Right renal cortex interstitium (tissue), 3 donors: ENCODE measurements at places on chromosomes 3 and 15.
A peak's percentile ranks its signal among the peaks of the same experiment; 100 is the strongest.

DNA sequence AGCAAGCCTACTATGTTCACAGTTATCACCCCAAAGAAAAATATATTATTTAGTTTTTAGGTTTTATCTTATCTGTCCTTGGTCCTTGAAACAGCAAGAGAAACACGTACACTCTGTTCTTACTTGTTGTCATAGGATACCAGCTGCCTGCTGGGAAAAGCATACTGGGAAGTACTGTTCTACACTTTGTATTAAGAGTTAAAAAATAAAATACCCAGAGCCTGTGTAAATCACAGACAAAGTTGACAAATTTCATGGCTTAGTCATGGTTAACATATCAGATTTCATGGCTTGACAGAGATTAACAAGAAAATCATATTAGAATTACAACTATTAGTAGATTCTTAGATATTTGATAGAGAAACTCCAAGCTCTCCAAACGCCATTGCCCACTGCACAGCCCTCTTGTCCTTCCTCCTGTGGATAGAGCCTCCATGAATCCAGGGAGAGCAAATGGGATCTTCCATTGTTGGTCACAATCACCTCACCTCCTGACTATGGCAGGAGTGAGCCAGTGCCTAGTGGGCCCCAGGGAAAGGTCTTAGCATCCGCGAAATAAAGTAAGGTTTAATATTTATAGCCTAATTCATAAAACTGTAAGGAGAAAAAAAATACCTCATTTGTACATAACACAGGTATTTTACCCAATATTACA is 128.1 kb upstream of the WNT5A start:
- DNase-seq: no peak

DNA sequence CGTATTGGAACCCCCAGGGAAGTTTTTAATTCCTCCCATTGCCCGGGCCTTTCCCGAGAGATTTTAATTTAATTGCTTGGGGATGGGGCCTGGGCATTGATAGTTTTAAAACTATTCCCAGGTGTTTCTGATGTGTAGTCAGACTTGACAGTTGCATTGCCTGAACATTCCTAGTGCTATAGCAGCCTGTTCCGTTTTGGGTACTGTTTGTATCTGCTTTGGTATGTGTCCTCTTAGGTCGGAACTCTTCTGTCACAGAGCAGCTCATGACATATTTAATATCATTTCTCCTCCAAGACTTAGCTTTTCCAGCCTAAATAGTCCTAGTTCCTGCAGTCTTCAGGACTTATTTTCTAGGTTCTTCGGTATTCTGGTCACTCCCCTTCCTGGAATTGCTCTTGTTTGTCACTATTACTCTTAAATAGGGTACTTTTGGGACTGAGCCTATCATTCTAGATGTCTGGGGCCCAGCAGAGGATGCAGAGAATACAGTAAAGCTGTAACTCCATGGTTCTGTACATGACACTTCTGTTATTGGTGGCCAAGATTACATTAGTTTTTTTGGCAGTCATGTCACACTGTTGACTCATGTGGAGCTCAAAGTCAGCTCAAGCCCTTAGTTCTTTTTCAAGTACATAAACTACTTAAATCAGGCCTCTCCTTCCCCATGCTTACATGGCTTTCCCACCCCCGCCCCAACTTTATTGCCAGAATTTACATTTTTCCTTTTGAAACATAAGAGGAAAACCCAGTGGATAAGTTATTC is 81.5 kb downstream of the BBX start:
- DNase-seq: no peak

DNA sequence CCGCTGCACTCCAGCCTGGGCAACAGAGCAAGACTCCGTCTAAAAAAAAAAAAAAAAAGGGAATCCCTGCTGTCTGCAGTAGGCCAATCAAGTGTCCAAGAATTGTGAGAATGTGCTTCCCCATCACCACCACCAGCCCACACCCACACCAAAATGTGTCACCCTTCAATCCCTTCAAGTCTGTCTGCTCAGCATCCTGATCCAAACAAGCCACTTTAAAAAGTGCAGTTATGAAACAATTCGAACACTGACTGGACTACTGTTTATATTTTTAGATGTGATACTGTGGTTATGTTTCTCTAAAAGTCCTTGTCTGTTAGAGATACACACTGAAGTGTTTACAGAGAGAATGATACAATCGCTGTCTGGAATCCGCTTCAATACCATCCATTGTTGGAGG is 78.1 kb upstream of the CGNL1 start:
- no peak for DNase-seq

GRCh38 chr15:87200149-87200548 is 1056.4 kb downstream of the NTRK3 start:
- no peak for DNase-seq

- no peak for DNase-seq
Observed at GRCh38 chr3:123447749-123448517, 957 bp downstream of the ADCY5 start.

DNA sequence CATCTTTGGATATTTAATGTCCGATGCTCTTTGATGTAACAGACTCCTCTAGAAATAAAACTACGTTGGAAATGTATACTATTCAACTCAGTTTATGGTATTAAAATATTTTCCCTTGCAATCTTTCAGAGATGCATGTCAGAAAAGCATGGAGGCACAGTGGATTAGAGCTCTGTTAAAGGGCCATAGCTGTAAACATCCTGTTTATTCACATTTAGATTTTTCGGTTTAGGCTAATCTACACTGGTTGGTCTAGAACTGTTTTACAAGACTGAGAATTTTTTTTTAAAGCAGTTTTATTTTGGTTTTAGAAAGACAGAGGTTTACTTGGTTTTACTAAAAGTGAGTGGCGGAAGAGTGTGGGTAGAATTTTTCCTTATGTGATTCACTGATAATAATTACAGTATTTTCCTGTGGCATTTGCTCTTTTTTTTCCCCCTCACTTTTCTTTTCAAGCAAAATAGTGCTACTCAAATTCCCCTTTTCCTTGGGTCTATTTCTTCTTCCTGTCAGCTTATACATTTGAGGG is 132.1 kb downstream of the IL1RAP start:
- DNase-seq: no peak

DNA sequence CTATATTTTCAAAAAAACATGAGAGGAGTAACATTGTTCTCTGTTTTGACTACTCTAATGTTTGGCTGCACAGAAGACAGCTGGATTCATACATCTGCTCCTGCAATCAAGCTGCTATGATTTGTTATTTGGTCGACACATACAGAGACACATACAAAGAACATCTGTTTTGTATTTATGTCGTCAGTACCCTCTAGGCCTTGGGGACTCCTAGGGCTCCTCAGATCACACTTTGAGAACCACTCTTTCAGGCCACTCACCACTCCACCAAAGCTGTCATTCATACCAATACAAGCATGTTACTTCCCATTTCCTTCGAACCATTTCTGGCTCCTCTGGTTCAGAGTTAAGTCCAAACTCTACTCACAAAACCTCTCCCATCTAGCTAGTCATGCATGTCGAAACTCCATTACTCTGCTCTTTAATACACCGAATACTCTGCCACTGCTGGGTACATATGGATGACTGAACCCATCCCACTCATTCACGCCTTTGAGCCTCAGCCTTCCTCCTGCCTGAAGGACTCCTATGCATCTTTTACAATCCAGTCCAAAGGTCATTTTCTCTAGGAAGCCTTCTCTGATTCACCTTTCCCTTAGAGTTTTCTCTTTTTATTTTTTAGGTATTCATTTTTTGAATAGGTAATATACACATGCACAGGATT is 102.9 kb upstream of the ARHGEF3 start:
- no peak for DNase-seq

GRCh38 chr3:28947061-28947460 is 333.8 kb upstream of the RBMS3 start:
- no peak for DNase-seq

DNA sequence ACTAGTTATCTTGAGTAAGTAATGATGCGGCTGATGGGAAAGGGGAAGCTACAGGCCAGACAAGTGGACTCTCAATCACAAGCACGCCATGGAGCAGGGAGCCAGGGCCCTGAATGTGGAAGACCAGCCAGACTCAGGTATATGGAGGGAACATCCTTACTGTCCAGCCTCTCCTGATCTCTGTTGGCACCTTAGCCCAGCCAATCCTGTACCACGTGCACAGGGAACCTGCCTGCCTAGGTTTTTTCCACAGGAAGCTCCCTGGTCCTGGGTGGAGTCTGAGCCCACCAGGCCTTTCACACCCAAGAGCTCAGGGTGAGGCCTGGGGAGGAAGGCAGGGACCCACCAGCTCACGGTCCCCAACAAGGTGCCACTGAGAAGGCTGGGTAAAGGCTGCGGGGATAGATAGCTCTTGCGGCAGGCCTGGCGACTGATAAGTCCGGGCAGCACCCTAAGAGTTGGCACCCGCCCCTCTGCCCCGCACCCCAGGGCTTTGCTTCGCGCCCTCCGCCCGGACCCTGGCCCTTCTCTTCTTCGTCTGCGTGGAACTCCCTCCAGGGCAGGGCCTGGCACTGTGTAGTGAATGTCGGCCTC is 933 bp upstream of the APEH start:
- DNase-seq: no peak

- no peak for DNase-seq
Observed at GRCh38 chr3:37625690-37626360, 235.9 kb upstream of the CTDSPL start.

DNA sequence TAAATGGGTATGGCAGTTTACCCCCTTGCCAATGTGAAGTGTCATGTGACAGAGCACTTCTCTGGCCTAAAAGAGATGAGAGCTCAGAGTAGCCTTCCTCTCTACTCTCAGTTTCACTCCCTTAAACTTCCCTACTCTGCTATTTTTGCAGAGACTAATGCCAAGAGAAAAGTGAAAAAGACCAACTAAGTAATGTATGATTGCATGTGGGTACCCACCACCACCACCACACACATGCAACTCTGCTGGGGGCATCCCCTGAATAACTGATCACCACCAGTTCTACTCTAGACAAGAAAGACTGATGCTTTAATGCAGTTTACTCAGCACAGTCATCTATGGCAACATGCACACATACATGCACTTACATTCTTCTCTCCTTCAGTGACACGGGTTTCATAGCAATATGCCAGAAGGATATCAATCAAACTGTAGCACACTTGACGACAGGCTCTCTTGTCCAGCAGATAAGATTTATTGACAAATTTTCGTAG is 31.3 kb downstream of the SHQ1 start:
- no peak for DNase-seq

DNA sequence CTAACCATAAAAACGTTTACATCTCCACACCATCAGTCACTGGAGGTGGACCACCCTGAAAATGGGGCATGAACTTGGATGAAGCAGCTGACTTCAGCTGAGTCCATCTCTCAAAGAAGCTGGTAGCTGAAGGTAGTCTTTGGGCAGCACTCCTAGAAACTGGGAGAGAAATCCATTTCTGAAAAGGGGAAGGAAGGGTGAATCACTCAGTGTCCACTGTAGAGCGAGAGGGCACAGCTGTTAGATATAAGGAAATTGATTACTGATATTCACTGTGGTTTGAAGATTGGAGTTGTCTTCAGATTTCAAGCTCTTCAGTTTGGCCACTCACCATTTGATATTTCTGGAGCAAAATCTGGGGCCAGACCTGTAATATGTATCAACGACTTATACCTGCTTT is 499.0 kb upstream of the UBE2E2 start:
- DNase-seq: no peak

- DNase-seq: no peak
Observed at GRCh38 chr3:119657887-119658702, 2.3 kb downstream of the POPDC2 start.

GRCh38 chr3:14652-15051 is 181.9 kb upstream of the CHL1 start:
- no peak for DNase-seq

DNA sequence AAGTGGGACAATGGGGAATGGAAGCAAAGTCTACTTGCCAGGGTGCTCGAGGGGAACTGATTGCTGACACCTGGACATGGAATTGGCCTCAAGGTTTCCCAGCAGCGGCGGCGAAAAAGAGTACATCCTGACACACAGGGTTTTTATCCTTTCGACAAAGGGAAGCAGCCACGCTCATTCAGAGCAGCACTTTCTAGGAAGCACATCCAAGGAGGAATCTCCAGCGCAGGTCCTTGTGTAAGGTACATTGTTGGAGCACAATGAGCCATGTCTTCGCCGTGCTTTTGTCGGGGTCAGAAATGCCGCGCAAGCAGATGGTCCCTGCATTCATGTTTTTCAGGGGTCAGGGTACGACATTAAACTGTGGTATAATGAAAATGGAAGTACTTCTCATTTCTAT is 16.8 kb downstream of the CACNA1D start:
- no peak for DNase-seq

DNA sequence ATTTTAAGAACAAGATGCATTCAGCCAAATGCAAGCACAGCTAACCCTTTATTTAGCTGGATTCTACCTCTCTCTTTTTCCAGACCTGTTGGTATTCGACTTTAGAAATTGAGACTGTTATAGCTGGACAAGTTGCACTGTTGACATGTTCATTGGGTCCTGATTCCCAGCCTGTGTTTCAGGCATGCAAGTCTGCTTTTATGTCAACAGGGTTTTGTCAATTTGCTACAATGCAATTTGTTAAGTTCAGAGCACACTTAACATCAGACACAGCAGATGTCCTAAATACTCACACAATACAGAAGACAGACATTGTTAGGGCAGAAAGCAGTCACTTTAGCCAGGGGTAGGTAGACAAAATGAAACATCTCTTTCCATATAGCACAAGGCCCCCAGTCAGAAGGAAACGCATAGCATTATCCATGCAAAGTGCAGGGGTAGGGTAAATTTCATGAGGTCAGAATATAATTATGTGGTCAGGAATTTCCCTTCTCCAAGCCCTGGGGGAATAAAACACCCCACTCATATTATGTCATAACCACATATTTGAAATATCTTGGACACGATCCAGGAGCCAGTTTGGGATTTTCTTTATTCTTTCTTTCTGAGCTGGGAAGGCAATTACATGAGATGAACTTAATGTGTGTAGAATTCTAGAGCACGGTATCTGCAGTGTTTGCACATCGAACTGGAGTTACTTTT is 504.1 kb downstream of the NTRK3 start:
- DNase-seq: peak; percentile 48

GRCh38 chr3:150022381-150023238 is 51.9 kb upstream of the PFN2 start:
- DNase-seq: no peak

- DNase-seq: no peak
Observed at GRCh38 chr15:43541785-43542184, 24.4 kb downstream of the MAP1A start.

GRCh38 chr3:128072454-128073184 is 20.4 kb downstream of the SEC61A1 start:
- no peak for DNase-seq
